GM23338 (cell line): ENCODE measurements at places on chromosomes 11 and 22. TPM values are rescaled to one million over a fixed set of nuclear protein-coding genes. Genes with fewer than 3 reads are reported as not detected.
A peak's percentile ranks its signal among the peaks of the same experiment; 100 is the strongest.

DNA sequence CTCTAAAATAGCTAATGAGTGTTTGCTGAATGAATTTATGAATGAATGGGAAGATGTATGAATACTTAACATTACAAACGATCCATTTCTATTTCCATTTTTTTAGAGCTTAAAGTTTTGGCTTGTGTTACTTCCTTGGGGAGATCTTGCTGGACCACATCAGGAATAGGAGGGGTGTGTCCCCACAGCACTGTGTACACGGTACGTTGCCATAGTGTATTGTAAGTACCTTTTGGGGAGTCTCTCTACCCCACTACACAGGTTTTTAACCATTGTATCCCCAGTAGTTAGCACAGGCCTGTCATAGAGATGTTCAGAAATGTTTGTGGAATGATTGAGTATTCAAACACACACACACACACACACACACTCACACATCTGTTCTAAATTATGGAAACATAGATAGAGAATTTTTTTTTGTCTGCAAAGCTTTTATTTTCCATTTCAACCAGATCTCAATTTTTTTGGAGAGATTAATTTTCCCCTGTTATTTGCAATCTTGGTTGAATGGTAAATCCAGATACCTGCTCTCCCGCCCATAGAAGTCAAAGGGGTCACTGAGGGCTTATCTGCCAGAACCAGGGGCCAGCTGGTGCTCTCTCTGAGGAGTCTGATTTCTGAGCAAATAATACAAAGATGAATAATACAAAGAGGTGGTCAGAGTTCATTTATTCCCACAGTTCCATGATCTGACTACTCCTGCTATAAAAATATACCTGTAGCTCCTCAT, 471.0 kb downstream of the INSC start:
- no peak for DNase-seq

DNA sequence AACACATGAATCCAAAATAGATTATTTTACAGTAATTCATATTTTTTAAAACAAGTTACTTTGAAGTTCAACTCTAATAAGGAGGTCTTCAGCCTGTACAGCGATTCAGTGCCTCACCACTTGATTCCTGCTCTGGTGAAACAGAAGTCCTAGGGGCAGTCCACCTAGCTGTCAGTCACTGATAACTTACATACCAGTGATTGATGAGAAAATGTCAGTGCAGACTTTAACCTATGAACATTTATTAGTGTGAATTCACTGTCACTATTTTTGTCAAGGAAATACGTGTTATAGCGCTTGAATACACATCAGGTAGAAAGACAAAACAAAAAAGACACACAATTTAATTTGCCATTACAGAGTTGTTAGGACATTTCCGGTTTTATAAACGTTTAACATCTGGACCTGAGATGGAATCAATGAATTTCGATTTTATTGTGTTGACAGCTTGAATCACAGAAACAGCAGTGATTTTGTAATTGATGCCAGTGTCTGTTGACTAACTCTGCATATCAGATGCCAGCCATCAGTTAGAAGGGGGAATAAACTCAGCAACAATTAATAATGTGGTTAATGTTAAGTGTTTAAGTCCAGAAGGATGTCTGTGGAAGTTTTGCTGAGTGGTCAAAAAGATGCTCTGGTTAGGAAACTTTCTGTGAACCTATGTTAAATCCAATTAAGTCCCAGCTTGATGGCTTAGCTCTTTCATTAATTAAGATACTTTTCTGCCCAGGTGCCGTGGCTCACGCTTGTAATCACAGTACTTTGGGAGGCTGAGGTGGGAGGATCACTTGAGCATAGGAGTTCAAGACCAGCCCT, 34.5 kb downstream of the ELF5 start:
- no peak for DNase-seq

DNA sequence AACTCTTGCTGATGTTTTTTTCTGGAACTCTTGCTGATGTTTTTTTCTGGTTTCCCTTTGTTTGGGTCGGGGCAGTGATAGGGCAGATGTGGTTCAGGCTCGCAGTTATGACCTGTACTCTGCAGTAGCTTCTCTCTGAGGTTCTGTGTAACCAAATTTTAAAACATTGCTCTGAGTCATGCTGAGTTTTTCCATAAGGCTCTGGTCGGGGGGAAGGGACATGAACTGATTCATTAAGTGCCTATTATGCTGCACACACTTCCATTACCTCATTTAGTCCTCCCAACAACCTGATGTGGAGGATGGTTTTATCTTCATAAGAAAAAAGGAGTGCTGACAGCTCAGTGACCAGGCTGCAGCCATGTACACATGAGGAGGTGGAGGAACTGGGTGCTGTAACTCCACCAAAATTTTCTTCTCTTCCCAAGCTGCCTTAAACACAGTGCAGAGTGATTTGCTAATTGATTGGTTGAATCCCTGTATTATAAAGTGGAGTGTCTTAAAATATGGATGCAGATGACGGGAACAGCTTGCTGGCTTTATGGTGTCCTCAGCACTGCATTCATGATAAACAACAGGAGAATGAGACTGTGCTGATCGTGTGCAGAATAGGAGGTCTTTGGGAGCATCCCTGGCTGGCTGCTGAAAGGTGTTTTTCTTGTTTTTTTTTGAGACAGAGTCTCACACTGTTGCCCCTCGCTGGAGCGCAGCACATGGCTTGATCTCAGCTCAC, 19.1 kb downstream of the TNRC6B start:
- DNase-seq, result no peak

DNA sequence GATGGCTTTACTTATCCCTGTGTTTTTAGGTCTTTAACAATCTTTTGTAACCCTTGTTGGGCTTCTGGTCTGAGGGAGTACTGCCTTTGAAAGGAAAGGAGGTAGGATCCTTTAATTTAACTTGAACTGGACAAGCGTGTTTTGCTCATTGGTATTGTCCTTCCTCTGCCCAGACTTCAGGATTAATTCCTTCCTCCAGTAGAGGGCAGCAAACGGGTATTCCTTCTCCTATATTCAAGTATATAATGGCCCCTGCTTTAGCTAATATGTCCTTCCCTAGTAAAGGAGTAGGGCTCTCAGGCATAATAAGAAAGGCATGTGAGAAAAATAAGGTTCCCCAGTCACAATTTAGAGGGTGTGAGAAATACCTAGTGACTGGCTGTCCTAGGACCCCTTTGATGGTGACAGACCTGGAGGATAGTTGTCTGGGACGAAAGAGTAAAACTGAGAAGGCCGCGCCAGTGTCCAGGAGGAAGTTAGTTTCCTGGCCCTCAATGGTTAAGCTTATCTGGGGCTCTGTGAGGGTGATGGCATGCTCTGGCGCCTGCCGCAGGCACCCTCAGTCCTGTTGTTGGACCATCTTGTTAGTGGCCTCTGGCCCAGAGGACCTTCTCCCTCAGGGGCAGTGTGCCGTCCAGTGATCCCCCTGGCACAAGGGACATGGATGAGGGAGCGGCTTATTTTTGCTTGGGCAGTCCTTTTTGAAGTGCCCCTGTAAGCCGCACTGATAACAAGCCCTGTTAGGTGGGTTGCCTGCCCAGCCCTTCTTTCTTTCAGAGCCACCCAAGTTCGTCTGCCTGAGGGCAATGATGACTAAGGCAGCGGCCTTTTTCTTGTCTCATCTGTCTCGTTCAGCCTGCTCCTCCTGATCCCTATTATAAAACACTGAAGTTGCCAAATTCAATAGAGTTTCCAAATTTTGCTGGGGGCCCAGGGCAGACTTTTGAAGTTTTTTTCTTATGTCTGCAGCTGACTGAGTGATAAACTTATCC, 51.8 kb downstream of the C11orf71 start:
- peak; percentile 87 for DNase-seq

C11orf91 gene
- total RNA-seq, result not detected in 2 replicates

GDPD4 gene
- total RNA-seq, result not detected in 2 replicates

C11orf87 gene
- total RNA-seq, result 0.31 and 0.56 TPM in 2 replicates

DNA sequence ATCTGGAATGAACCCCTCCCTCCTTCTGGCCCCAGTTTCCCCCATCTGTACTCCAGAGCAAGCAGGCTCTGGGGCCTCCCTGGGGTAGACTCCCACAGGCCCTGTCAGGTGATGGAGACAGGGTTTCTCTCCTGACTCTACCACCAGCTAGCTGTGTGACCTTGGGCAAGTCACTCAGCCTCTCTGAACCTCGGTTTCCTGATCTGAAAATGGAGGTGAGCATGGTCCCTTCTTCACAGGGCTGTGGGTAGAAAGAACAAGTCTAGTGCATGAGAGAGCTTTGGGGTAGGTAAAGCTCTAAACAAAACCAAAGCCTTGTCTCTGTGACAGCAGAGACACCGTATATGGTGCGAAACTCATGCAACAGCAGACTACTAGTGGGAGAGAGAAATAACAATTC, 5.6 kb downstream of the CD5 start:
- DNase-seq, result no peak

YPEL4 gene
- 0.82 TPM in 1 of 2 replicates, not detected in the other for total RNA-seq

DNA sequence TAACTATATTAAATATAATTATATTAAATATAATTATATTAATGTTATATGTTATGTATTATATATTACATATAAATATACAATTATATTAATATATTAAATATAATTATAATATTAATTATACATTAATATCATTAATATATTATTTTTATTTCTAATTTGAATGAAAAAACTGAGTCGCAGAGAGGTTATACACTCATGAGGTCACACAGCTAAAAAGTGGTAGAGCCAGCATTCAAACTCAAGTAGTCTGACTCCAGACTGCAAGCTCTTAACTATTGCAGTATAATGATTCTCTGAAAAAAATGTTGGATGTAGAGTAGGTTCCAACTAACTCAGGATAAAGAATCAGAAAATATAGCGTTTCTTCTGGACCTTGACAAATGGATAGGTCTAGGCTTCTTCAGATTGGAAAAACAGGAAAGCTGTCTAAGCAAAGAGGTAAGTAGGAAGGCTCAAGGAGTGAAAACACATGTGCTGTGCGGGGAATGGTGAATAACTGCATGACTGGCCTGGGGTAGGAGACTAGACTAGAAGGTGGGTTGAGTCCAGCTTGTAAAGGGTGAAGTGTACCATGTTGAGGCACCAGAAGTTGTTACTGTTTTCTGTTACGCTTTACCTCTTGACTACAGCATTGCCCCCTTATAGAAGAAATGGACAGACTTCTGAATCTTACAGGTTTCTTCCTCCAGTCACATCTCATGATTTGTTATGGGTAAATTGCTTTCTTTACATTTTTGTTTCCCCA, 80.3 kb downstream of the TRIM44 start:
- DNase-seq, result no peak

- no peak for DNase-seq
Observed at GRCh38 chr22:17072877-17073276, 11.9 kb upstream of the IL17RA start.

- no peak for DNase-seq
Observed at GRCh38 chr11:112281726-112282125, 21.1 kb upstream of the PLET1 start.

SEPTIN5 gene
- 7.7 and 17.2 TPM in 2 replicates for total RNA-seq

DNA sequence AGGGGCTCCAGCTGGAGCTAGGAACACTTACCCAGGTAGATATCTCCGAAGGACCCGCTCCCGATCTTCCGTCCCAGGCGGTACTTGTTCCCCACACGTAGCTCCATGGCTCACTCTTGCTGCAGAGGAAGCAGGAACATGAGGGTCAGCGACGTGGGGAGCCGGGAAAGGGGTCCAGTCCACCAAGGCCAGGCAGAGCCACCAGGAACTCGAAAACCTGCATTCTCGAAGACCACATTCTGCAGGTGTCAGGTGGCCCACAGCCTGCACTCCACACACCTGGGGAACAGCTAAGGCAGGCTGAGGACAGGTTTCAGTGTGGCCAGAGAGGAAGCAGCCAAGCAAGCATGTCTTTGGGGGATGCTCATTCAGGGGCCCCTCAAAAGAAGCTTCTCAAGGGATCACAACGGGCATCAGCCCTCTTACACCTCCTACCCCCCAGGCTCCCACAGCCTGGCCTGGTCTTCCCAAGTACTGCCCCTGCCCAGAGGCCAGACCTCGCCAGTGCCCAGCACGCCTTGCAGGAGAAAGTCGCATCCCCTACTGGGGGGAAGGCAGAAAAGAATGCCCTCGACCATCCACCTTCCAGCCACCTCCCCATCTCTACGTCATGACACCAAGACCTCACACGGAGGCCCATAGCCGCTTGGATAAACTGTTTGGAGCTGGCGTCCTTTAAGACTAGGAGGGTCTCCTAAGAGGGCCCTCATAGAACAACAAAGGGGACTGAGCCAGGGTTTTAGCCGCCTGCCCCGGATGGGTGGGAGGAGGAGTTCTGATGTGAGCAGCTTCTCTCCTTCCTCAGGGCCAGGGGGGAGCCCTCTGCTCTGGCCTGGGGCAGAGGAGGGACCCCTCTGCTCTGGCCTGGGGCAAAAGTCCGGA, 2.9 kb downstream of the CSNK1E start:
- DNase-seq, result peak; percentile 35

- peak; percentile 59 for DNase-seq
Observed at GRCh38 chr11:102260241-102260640, 57.0 kb upstream of the BIRC3 start.

DNA sequence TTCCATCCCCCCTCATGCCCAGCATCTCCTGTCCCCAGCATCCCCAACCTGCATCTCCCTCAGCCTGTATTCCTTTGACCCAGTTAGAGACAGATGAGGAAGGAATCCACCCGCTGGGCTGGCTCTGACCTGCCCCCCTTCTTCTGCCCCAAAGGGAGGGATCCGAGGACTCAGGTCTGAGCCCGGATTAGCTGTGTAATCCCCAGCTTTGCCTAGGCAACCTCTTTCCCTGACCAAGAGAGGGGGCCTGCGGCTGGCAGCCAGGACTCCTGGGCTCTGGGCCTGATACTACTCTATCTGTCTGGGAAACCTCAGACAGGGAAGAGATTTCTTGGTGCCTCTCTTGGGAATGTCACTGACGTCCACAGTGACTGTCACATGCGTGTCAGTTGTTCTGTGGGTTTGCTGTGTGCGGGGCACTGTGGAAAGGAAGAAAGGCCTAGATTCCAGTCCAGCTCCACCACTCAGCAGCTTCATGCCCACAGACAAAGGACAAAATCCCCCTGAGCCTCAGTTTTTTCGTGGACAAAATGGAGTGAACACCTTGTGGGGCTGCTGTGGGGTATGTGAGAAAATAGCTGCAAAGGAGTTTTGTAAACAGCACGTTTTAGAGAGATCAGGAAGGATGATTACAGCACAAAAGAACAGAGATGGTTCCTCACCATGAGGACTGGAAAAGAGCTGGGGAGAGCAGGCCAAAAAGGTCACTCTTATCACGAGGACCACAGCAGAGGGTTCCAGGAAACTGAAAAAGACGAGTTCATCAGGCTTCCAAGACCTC, 1.3 kb upstream of the NDUFV1 start:
- DNase-seq, result no peak

KCNK4 gene
- 1.0 TPM in 1 of 2 replicates, not detected in the other for total RNA-seq

- no peak for DNase-seq
Observed at GRCh38 chr11:104422324-104422944, 258.5 kb upstream of the PDGFD start.

DNA sequence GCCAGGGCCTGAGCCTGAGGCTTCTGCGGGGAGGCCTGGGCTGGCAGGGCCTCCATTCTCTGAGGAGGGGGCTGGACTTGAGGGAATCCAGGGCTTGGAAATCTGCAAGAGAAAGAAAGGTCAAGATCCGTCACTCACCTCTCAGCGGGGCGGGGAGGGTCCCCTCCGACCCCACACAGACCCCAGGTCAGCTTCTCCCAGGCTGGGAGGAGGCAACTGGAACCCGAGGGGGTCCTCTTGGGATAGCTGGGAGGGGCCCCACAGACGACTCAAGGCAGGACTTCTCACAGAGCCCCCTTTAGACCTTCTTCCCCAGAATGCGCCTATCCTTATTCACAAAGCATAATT, 11.0 kb downstream of the TNKS1BP1 start:
- no peak for DNase-seq

OR51B5 gene
- not detected in 2 replicates for total RNA-seq
